Suppressor macrophage treated with lipopolysaccharide for 4 hours (primary cell): ENCODE measurements at places on chromosomes 6 and 20.

GRCh38 chr6:130900913-130901312, 73.7 kb downstream of the SMLR1 start:
- DNase-seq = no peak

DNA sequence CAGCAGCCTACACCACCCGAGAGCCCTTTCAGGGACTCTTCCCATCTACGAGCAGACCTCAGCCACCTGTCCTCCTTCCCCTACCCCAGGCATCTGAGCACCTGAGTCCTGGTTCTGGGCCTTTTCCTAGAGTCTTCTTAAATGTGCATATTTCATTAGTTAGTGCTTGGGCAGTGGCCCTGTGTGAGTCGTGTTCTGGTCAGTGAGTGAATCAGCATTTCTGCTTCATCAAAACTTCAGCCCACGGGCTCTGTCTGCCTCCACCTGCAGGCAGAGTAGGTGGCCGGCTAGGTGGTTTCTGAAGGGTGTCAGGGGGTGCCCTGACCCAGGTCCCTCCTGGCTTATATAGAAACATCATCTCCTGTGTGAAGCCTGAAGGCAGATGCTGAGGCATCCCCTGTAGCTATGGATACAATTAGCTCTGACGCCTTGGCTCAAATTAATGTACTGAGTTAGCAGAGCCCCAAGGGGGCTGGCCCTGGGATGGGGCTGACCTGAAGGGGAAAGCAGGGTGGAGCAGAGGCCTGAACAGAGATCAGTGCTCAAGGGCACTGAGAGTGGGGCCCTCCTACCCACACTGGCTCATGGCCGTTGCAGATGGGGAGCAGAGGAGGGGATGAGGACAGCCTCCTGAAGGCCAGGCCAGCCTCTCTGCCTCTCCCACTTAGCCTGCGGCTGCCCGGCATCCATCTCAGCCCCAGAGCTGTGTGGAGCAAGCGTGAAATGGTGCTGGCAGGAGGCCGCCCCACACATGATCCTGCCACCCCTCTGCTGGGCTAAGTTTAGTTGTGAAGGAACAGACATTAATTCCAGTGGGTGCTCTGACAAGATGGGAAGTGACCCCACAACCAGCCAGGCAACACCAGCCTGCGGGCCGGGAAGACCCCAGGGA, 13.6 kb downstream of the IP6K3 start:
- no peak for DNase-seq

- no peak for DNase-seq
Measured at GRCh38 chr6:125193208-125193607, 39.6 kb downstream of the TPD52L1 start.

DNA sequence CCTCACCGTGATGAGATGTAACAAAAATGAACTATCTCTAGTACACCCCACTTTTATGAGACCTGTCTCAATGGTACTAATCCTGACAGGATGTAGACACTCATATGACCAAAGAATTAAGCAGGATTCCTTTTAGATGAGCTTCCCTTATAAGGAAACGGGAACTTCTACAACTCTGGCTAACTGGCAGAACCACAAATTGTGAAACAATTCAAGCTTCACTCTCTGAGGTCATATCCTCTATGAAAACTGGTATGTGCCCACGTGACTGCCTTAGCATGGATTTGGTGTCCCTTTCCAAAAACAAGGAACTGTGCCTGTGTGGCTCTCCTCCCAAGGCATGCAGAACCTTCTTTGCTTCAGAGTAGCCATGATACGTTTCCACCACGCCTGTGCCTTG, 14.1 kb upstream of the CPNE5 start:
- DNase-seq = peak; percentile 92

- DNase-seq = no peak
Measured at GRCh38 chr6:89581689-89582088, 56.9 kb downstream of the LYRM2 start.

- no peak for DNase-seq
Measured at GRCh38 chr6:36598326-36598725, 4.2 kb downstream of the SRSF3 start.

- peak; percentile 9 for DNase-seq
Measured at GRCh38 chr6:132132924-132133639, 181.9 kb upstream of the CCN2 start.

DNA sequence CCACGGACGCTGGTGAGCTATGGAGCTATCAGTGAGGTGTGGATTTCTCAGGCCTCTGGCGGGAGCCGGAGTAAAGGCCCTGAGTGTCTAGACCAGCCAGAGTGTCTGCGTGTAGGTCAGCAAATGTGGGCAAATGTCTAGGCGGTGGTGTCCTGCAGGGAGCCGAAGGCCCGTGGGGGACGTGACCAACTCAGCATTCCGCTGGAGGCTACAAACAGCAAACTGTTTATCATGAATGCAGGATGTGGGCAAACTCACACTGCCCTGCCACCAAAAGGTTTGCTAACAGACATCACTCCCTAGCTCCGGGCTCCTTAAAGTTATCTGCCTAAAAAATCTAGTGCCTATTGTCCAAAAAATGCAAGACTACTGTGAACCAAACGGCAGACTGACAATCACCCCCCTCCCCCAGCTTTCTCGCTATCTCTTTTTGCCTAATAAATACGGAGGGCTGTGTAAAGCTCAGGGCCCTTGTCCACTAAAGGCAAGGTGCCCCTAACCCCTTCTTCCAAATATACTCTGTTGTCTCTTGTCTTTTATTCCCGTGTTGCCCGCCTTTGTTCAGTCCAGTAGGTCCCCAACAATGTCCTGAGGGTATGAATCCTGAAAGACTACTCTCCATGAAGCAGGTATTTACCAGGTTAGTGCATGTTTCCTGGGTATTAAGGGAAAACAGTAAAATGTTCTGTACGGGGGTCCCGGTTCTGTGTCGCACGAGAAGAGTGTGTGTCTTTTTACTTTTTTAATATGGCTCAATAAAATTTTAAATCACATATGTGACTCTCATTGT, 29.0 kb upstream of the AFDN start:
- DNase-seq = no peak

- no peak for DNase-seq
Measured at GRCh38 chr6:124470803-124471202, 491.4 kb upstream of the RNF217 start.

DNA sequence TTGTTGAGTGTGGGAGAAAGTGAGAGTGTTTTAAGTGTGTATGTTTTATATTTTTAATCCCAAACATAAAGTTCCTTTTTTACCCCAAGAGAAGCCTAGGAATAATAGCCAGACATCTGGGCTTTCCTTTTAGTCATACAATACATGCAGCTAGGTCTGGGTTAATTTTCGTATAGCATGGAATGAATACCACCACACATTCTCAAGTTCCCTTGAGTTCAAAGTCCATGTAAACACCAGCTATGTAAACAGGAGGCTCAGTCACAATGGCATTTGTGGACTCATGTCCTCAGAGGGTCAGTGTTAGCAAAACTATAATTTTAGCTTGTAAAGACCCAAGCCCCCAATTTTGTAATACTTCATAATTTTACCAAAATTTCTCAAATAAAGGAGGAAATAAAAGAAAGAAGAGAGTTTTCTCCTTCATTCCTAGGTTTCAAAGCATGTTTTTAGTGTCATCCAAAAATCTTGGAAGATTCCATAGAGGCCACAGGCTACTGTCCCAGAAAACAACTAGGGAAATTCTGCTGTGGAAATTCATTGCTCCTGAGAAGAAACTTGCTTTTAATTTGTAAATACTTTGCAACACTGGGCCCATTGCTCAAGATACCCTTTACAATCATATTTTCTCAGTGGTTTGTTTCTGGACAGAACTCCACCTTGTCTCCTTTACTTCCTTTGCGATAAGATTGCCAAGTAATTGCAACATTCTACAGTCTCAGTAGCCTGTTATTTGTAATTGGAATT, 671.2 kb downstream of the COL12A1 start:
- DNase-seq = no peak

GRCh38 chr6:16729183-16729691, 32.0 kb downstream of the ATXN1 start:
- peak; percentile 60 for DNase-seq

DNA sequence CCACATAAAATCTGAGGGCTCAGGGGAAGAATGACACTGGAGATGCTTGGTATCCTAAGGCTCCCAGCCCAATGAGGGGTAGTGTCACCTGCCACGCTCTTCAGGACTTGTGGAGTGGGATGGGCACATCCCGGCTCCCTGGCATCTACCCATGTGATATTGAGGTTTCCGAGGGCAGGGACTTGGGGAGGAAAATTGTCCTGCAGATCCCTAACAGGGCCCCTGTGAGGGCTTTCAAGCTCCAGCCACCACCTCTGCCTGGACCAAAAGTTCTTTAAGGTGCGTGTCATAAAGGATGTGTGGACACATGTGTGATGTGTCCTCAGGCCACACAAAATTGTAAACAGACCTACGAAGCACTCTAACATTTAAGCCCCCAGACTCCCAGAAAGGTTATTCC, 2.5 kb downstream of the SCML4 start:
- no peak for DNase-seq

- DNase-seq = no peak
Measured at GRCh38 chr6:35168461-35168861, 27.3 kb upstream of the TCP11 start.

DNA sequence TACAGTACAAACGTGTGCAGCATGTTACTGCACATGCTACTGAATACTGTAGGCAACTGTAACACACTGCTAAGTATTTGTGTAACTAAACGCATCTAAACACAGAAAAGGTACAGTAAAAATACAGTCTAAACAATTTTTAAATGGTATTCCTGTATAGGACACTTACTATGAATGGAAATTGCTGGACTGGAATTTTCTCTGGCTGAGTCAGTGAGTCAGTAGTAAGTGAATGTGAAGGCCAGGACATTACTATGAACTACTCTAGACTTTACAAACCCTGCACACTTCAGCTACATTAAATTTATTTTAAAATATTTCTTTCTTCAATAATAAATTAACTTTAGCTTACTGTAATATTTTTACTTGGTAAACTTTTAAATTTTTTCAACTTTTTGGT, 225.0 kb upstream of the TENT5A start:
- DNase-seq = no peak

- peak; percentile 77 for DNase-seq
Measured at GRCh38 chr6:158488065-158488464, 71.8 kb upstream of the TMEM181 start.

- no peak for DNase-seq
Measured at GRCh38 chr20:34452281-34452982, 63.8 kb upstream of the DYNLRB1 start.

DNA sequence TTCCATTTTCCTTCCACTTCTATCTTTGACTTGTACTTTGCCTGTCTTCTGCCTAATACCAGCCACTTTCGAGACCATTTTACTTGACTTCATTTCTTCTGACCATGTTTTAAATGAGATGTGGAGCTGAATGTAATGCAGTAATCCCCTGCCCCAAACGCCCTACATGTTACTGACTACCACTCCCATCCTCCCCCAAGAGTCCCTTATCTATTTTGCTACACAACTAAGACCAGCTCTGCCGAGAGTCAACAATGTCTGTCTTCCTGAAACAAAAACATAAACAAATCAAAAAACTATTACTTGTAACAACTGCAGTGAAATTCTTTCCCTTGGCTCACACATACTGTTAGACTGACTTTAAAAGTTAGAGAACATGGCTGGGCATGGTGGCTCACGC, 27.1 kb upstream of the KIAA1586 start:
- no peak for DNase-seq

DNA sequence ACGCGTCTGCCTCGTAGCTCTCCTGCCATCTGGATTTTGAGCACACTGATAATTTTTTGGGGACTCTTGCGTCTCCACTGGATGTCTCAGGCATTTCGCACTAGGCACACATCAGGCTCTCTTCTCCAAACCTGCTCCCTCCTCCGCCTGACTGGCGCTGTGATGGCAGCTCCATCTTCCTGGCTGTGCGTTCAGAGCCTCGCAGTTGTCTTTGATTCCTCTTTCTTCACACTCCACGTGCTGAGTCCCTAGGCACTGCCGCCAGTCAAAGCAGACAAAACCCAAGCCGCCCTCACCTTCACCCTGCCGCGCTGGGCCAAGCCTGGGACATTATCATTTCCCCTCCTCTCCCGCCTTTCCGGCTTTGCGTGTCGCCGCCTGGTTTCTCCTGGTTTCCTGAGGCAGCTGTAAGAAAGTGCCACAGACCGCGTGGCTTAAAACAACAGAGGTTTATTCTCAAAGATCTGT, 778 bp downstream of the PSMG4 start:
- DNase-seq = peak; percentile 36

- DNase-seq = peak; percentile 63
Measured at GRCh38 chr6:34904990-34905613, 16.0 kb downstream of the ANKS1A start.

- no peak for DNase-seq
Measured at GRCh38 chr20:63323357-63323981, 30.5 kb downstream of the COL20A1 start.

DNA sequence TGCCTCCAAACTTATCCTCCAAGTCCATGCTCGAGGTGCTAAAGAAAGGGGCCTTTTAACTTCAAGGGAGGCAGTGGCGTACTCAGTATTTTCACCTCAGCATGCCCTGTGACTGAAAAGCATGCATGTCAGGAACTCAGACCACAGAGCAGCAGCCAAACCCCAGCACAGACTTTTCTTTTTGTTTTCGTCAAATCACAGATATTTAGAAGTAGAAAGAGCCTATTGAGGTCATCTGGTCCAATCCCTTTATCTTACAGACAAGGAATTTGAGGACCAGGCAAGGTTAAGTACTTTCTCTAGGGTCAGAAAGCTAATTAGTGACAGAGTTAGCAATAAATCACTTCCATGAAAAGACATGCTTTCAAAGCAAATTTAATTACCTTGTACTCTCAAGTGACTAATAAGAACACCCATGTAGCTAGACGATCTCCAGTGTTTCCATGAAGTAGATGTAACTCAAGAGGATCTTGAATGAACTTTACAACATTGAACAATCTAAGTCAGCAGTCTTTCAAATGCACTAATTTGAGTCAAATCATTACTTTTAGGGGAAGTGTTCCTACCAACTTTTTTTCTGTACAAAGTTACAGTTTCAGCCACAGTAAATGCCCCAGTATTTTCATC, 35.9 kb downstream of the MOXD1 start:
- DNase-seq = peak; percentile 19

DNA sequence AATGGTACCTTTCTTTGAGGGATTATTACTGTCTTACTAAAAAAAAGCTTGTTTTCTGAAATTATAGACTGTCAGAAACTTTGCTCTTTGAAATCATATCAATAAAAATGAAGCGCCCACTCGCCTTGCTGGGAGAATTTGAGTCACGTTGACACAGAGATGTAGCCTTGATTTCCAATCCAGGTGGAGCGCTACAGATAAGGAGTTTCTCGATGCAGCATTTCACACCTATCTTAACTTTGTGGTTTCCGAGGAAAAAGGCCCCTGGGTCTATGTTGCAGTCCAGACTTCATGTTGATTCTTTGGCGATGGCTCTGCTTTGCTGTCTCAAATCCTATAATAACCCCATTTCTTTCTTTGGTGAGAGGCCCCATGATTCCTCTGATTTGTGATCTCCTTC, 158.1 kb upstream of the ARG1 start:
- no peak for DNase-seq
